ENCODE measurements at places on chromosomes 3 and 15. TPM values are rescaled to one million over a fixed set of nuclear protein-coding genes. Genes with fewer than 3 reads are reported as not detected.

Gene CCDC54
- not detected for total RNA-seq

DNA sequence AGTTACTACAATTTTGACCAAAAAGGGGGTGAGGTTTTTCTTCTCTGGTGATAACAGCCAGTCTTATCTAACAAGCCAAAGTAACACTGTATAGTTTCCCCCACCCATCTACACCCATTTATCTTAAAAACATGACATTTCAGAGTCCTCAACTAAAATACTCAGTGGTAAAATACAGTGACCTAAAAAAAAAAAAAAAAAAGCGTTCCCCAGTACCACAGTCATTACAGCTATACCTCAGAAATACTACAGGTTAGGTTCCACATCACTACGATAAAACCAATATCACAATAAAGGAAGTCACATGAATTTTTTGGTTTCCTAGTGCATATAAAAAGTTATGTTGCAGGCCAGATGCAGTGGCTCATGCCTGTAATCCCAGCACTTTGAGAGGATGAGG lies 13.8 kb downstream of the DENND4A start:
- no peak for DNase-seq

GRCh38 chr3:71723452-71724170 lies 1.6 kb downstream of the EIF4E3 start:
- DNase-seq = peak; percentile 20

- DNase-seq = no peak
Observed at GRCh38 chr15:43939070-43939469, 112.3 kb downstream of the WDR76 start.

GRCh38 chr3:194541483-194541882 lies 54.7 kb upstream of the ATP13A3 start:
- no peak for DNase-seq

- DNase-seq = no peak
Observed at GRCh38 chr3:137024348-137024747, 66.6 kb downstream of the IL20RB start.

GRCh38 chr3:141529717-141530414 lies 43.0 kb downstream of the RASA2 start:
- no peak for DNase-seq

All from G401 (cell line).